Suppressor macrophage (primary cell): ENCODE measurements at places on chromosomes 6 and 20.

GRCh38 chr6:83905648-83906047 is 46.2 kb downstream of the CYB5R4 start:
- no peak for DNase-seq

- DNase-seq = no peak
Observed at GRCh38 chr6:42313941-42314570, 96.4 kb upstream of the MRPS10 start.

DNA sequence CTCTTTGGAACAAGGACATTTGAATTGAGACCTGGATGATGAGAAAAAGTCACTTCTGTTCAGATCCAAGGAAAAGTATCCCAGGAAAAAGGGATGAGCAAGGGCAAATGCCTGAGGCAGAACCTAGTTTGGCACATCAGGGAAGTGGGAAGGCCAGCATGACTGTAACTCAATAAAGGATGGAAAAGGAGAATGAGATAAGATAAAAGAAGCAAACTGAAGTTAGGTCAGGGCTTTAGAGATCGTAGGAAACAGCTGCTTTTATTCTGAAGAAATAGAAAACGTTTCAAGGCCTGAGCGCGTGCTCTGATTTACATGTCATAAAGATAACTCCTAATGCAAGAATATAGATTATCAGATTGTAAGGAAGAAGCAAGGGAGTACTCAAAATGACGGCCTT is 450.0 kb downstream of the FRK start:
- DNase-seq = no peak

- DNase-seq = no peak
Observed at GRCh38 chr20:47776639-47777038, 8.6 kb downstream of the SULF2 start.

- peak; percentile 95 for DNase-seq
Observed at GRCh38 chr20:63641792-63642523, 11.3 kb downstream of the STMN3 start.

DNA sequence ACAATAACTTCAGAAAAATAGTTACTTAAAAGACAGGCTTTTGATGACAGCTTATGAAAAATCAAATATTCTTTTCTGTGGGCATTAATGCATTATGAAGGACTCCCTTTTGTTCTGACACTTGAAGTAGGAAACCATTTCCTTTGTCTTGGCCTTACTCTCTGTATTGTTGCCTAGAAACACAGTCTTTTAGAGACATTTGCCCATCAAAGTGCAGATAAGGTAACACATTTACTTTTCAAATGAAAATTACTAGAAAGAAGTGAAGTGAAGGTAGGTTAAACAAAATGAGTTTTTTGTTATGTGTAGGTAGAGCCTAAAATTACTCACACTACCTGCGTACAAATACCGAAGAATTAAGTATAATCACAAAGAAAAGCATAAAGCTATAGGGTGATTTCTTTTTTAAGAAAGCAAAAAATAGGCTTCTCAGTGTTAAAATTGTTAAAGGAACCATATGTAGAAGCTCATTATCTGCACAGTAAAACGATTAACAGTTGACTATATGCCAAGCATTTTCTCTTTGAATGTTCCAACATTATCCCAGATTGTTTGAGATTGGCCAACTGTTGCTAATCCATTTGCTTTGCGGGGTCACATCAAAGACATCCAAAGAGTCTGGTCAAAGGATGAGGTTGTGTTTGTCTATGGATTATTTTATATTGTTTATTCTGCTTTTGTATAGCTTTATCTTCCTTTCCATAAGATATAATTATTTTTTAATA is 542.0 kb upstream of the RNF217 start:
- no peak for DNase-seq

- peak; percentile 41 for DNase-seq
Observed at GRCh38 chr6:31122791-31123706, 2.8 kb upstream of the CDSN start.

- DNase-seq = no peak
Observed at GRCh38 chr6:25242567-25242966, 36.6 kb upstream of the CARMIL1 start.

DNA sequence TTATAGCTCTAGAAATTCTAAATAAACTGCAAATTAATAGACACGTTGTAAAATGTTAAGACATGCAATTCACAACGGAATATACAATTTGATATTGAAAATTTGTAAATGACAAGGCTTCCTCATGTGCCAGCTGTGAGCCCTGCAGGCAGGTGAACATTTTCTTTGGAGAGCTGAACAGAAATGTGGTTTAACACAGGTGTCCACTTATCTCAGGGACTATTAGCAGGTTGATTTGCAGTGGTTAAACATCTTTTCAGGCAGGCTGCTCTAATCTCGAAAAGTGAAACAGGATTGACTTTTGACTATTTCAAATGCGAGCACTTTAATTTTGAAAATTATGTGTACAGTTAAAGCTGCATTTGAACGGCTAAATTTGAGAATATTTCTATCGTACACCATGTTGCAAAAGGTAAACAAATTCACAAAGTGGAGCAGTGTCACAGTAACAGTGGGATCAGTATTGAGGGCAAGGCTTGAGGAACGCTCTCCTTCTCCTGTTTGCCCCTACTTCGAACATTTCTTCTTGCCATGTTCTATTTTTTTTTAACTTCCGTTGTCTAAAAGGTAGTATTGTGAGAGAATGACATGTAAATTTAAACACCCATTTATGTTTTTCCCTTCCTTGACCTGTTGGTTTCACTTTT is 210.8 kb downstream of the CDKAL1 start:
- DNase-seq = no peak

GRCh38 chr6:10837009-10837621 is 1.2 kb downstream of the MAK start:
- peak; percentile 13 for DNase-seq

GRCh38 chr6:66421570-66421969 is 714.5 kb upstream of the EYS start:
- no peak for DNase-seq

- no peak for DNase-seq
Observed at GRCh38 chr6:135883536-135883935, 32.0 kb downstream of the PDE7B start.

DNA sequence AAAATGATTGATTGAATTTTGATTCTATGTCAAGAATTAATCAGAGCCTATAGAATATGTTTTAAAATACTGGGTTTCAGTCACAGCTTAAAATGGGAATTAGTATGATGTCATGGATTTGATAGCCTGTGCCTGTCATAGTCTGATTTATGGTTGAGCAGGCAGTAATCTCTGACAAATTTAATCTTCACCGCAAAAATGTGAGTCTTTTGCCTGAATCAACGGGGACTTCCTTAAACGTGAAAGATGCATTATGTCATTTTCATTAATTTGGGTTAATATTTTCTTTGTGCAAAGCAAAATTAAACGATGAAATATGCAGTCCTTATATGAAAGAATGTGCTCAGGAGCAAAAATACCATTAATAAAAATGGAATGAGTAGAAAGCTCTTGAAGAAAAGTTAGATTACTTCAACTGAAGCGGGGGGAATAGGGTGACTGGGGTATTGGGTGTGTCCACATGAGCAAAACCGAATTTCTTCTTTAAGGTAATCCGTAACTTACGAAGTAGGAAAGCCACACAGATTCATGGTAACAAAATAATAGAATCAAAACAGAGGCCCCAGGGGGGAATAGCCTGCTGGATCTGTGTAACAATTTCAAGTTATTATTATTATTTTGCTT is 339.6 kb upstream of the NOX3 start:
- DNase-seq = no peak

GRCh38 chr6:129747588-129748112 is 37.7 kb upstream of the ARHGAP18 start:
- DNase-seq = no peak

DNA sequence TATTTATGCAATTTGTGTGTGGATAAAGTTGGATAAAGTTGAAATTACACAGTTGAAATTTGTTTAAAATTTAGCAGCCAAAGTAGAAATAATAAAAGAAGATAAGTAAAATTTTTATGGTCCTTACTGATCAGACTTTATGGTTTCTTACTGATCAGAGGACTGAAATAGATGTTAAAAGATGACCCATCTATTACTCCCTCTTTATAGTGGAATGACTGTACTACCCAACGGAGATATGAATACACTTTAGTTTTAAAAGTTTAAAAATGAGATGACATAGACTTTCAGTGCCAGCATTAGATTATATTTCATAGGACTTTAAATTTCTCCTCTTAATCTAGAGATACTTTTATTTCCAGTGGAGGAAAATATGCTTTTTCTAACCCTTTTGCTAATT is 98.9 kb upstream of the ADGRF4 start:
- no peak for DNase-seq

- DNase-seq = no peak
Observed at GRCh38 chr20:9071976-9072726, 3.3 kb downstream of the PLCB4 start.

DNA sequence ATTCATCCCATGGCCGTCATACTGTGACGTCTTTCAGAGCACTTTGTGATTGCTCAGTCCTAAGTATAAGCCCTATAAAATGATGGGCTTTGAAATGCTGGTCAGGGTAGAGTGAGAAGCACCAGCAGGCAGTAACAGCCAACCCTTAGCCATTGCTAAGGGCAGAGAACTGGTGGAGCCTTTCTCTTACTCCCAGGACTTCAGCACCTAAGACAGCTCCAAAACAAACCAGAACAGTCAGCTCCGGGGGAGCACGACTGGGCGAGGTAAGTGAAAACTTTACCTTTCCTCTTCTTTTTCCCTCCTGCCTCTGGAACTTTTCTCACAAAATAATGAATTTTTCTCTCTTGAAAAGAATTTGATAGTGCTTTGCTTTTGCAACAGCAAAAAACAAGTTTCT is at the start of gene VIP:
Gene VIP, plus strand, starts transcription at position 104 of the 400 bp plus-strand sequence. CDS start 1,381 bp downstream, outside the sequence.
- no peak for DNase-seq

DNA sequence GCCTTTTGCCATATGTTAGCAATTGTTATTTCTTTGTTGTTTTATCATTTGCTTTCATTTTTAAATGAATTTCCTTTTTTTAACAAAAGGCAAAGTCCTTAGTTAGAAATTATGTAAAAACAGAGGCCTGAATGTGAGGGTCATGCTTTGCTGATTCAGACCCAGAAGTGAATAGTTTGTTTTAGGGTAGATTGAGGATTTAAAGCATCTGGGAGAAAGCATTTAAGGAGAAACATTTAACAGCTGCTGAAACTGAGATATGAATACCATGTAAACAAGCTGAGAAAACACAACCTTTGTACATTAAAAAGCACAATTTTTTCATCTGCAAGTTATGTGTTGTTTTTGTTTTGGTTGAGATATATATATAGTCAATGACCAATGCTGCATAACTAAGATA is 8.0 kb downstream of the HTR1B start:
- no peak for DNase-seq

DNA sequence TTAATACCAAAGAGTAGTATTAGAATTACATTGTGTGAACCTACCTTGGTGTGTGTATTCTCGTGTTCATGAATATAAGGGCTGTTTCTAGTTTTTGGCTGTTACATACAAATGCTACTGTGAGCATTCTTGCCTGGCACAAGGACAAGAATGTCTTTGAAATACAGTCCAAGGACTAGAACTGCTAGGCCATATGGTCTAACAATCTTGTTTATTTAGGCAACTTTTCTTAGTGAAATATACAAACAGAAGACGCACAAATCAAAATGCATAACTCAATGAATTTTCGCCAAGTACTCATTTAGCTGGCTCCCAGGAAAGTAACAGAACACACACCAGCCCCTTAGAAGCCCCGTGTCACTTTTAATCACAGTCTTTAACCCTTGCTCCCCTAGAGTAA is 28.5 kb downstream of the KDM1B start:
- DNase-seq = no peak

DNA sequence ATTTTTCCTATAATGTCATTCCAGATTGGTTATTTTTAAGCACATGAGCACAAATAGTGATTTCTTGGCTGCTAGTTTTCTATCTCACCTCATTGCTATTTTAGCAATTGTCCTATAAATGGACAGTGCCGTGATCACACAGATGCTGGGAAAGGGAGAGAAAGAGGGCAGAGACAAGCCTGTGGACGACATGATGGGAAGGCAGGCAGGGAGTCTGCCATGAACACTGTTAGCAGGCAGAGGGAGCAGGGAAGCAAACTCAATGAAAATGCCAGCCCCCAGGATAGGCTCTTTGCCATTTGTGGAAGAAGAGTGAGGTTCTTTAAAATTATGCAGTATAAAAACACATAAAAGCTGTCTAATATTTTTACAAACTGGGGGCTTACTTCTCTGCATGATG is 96.8 kb downstream of the ADTRP start:
- DNase-seq = no peak

DNA sequence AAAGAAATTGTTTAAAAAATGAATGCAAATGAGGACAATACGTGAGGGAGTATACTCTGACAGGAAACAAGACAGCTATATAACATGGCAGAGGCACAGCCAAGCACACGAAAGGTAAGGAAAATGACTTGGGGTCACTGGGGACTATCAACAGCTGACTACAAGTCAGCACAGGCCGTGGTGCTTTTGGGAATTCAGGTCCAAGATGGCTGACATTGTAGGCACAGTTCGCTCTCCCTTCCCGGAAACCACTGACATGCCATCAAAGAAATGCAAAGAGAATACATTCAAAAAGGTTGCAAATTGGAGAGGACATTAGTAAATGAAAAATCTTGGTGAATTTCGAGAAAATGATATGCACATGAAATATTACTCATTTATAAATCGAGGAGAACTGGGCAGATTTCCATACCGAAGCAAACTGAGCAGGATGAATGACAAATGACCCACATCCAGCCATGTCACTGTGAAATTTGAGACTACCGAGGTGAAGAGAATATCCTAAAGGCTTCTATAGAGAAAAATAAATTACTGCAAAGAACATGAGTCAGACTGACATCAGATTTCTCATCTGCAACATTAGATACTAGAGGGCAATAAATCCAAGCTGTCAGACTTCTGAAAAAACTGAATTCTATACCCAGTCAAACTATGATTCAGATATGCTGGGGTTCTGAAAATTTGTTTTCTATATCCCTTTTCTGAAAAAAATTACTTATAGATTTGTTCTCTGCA is 391.1 kb downstream of the BTBD9 start:
- DNase-seq = no peak

GRCh38 chr6:31769684-31770371 is 7.3 kb downstream of the VWA7 start:
- peak; percentile 91 for DNase-seq

DNA sequence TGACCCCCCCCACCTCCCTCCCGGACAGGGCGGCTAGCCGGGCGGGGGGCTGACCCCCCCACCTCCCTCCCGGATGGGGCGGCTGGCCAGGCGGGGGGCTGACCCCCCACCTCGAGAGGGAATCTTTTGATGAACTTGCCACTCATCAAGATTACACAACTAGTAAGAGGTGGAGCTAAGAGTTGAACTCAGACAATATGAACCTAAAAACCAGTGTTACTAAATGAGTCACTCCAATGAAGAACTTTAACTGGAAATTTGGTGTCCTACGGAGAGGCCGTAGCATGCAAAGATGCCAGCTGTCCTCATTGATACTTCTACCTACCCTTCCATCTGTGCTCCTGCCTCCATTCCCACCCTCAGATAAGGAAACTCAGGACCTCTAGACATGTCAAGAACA is 42.8 kb downstream of the PFDN4 start:
- no peak for DNase-seq

GRCh38 chr6:109441069-109441816 is 719 bp downstream of the SMPD2 start:
- DNase-seq = no peak

- DNase-seq = no peak
Observed at GRCh38 chr6:129451187-129451586, 258.8 kb downstream of the ARHGAP18 start.
